ENCODE measurements at places on chromosomes 13 and 19. TPM values are rescaled to one million over a fixed set of nuclear protein-coding genes. Genes with fewer than 3 reads are reported as not detected.

DNA sequence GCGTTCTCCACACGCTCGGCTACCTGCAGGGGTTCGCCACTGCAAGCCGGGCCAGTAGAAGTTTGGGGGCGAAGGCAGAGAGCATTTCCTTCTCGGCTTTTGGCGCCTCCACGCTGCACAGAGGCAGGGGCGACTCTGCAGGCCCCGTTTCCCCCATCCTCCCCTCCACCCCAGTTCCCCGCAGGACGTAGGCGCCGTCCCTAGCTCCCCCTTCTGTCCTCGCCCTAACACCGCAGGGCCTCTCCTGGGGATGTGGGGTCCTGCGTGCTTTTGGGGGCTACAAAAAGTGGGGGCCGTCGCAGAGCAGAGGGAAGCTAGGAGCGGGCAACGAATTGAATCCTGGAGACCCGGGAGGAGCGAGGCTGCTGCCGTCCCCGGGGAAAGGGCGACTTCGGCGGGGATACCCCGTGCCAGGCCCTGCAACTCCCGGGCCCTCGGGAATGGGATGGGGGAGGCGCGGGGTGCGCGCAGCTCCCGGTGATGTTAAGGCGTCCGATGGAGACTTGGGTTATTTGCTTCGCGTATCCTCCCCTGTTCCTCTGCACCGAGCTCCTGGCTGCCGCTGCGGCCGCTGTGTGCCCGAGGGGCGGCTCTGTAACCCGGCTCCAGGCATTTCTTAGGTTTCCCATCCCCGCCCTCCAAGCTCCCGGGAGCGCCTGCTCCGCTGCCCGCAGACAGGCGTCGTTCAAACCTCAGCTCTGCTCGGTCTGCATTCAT, 255.9 kb upstream of the SOX21 start:
- H3K27ac ChIP-seq: no peak overlapping the region
- H3K27me3 ChIP-seq: peaks cover 28% of the 10 kb centered on the region
- peak; percentile 7 for DNase-seq
- H3K4me1 ChIP-seq: no peaks in the 10 kb centered on the region

DNA sequence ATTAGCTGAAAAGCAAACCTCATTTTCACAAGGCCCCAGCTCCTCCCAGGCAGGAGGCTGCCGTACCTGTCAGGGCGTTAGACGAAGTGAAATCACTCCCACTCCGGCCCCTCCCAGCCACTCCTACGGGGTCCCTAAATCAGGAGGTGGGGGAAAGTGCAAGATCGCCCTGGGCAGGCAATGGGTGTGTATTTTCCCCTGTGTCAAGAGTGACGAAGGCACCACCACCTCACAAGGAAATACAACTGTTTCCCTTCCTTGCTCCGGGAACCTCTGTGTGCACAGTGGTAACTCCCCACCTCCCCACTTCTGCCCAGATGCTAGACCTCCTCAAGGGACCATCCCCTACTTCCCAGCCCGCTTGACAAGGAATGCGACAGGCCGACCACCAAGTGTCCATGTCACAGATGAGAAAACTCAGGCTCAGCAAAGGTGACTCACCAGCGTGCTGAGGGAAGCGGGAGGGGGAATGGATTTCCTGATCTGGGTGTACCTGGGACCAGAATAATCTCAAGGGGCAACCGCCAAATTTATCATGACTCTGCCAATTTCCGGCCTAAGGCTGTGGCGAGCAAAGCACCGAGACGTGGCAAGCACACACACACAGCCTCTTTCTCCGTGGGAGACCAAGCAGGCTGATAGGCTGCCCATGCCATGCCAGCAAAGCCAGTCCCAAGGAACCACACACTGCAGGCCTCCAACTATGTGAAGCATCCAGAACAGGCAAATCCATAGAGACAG, 7.3 kb downstream of the PPP6R1 start:
- no peaks in the 10 kb centered on the region for H3K27me3 ChIP-seq
- DNase-seq: peak; percentile 67
- peaks cover 3% of the 10 kb centered on the region for H3K4me1 ChIP-seq
- no peak overlapping the region for H3K27ac ChIP-seq
- peaks cover 3% of the 10 kb centered on the region for H3K36me3 ChIP-seq

DNA sequence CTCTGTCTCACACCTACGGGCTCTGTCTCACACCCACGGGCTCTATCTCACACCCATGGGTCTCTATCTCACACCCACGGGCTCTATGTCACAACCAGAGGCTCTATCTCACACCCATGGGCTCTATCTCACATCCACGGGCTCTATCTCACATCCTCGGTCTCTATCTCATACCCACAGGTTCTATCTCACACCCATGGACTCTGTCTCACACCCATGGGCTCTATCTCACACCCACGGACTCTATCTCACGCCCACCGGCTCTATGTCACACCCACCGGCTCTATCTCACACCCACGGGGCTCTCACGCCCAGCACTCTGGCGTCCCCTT, 73.9 kb downstream of the COL4A2 start:
- DNase-seq: no peak
- peak overlapping the region; percentile 68 for H3K27ac ChIP-seq

GRCh38 chr13:27000686-27001085, 170.9 kb downstream of the USP12 start:
- H3K4me3 ChIP-seq: no peak overlapping the region
- no peak for DNase-seq
- peaks cover 3% of the 10 kb centered on the region for H3K4me1 ChIP-seq
- H3K27ac ChIP-seq: no peak overlapping the region
- peaks cover 4% of the 10 kb centered on the region for H3K27me3 ChIP-seq

BRME1 gene
- 0.29 TPM for polyA plus RNA-seq

CYP4F2 gene
- polyA plus RNA-seq: not detected

DNA sequence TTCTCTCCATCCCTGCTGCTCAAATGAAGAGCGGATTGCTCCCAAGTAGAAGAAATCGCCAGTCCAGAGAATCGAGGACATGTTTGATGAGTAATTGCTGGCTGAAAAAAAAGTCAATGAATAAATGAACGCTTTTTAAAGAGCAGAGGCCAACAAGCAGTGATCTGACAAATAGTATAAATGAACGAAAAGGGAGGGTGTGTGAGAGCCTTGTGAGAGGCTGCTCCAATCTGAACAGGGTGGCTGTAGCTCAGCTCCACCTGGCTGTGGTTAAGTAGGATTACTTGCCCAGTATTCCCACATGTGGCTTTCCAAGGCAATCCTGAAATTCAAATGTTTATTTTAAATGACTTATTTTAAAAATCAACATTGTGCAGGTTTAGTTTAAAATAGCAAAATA, 117.1 kb downstream of the TSHZ3 start:
- no peak overlapping the region for H3K4me3 ChIP-seq
- DNase-seq: peak; percentile 39
- H3K36me3 ChIP-seq: no peaks in the 10 kb centered on the region
- H3K27me3 ChIP-seq: no peaks in the 10 kb centered on the region
- H3K27ac ChIP-seq: peak overlapping the region; percentile 21

DNA sequence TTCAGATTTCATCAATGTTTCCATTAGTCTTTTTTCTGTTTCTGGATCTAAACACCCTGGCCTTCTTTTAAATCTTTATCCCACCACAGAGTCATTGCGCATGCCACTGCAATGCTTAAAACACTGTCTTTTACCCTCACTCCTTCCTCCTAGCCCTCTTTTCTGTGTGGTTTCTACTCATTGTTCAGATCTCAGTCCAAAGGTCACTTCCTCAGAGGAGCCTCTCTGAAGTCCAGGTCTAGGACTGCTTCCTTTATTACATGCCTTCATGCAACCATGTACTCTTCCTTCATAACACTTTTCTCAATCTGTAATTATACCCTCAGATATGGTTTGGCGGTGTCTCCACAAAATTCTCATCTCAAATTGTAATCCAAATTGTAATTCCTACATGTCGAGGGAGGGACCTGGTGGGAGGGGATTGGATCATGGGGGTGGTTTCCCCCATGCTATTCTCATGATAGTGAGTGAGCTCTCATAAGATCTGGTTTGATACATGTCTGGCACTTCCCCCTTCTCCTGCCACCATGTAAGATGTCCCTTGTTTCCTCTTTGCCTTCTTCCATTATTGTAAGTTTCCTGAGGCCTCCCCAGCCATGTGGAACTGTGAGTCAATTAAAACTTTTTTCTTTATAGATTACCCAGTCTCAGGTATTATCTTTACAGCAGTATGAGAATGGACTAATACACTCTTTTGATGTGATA, 808.9 kb downstream of the DIAPH3 start:
- H3K36me3 ChIP-seq: no peaks in the 10 kb centered on the region
- no peaks in the 10 kb centered on the region for H3K27me3 ChIP-seq
- no peak overlapping the region for H3K4me3 ChIP-seq
- no peak overlapping the region for H3K27ac ChIP-seq

PLEKHG2 gene
- polyA plus RNA-seq: 10.1 TPM

GRCh38 chr19:29779921-29780320, 31.9 kb upstream of the CCNE1 start:
- no peaks in the 10 kb centered on the region for H3K4me1 ChIP-seq
- no peak overlapping the region for H3K27ac ChIP-seq
- DNase-seq: no peak
- no peaks in the 10 kb centered on the region for H3K27me3 ChIP-seq
- no peak overlapping the region for H3K4me3 ChIP-seq
- H3K36me3 ChIP-seq: no peaks in the 10 kb centered on the region

ZNF846 gene
- 6.2 TPM for polyA plus RNA-seq

GRCh38 chr13:24929196-24929595, 165.2 kb downstream of the RNF17 start:
- no peaks in the 10 kb centered on the region for H3K4me1 ChIP-seq
- peaks cover 19% of the 10 kb centered on the region for H3K27me3 ChIP-seq
- H3K36me3 ChIP-seq: no peaks in the 10 kb centered on the region
- no peak overlapping the region for H3K27ac ChIP-seq

THSD8 gene
- polyA plus RNA-seq: not detected

DNA sequence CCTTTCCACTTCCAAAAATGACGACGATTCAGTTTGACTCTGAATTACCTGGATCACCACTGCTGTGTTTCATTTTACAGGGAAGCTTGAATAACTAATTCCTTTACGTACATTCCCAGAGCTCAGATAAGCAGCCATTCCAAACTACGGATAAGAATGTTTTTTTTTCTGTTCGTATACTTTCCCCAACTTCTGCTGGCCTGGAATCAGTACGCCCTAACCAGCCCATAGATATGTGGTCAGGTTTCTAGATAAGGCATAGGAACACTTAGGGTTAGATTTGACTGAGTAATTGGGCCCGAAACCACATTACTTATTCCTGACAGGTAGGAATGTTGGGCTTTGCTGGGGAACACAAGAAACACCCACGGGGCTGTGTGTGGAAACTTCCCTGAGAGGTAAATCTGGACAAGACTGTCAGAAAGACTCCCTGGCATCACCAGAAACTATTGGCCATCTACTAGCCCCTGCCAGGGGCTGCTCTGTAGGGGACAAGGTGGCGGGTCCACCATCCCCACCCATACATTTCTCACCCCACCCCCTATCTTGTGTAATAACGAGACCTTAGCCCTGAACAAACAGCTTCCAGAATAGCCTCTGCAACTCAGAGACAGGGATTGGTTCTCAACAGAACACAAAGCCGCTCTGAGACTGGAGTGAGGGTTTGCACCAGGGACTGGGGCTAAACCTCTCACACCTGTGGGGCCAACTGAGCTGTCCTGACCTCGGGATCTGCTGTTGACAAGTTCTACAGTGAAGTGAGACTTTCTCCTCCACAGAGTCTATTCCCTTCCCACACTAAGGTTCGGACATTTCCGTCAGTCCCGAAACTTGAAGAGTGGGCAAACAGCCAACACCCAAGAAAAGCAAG, 15.6 kb downstream of the RHPN2 start:
- H3K4me1 ChIP-seq: no peaks in the 10 kb centered on the region
- no peak overlapping the region for H3K27ac ChIP-seq
- H3K36me3 ChIP-seq: no peaks in the 10 kb centered on the region
- H3K27me3 ChIP-seq: no peaks in the 10 kb centered on the region

DNA sequence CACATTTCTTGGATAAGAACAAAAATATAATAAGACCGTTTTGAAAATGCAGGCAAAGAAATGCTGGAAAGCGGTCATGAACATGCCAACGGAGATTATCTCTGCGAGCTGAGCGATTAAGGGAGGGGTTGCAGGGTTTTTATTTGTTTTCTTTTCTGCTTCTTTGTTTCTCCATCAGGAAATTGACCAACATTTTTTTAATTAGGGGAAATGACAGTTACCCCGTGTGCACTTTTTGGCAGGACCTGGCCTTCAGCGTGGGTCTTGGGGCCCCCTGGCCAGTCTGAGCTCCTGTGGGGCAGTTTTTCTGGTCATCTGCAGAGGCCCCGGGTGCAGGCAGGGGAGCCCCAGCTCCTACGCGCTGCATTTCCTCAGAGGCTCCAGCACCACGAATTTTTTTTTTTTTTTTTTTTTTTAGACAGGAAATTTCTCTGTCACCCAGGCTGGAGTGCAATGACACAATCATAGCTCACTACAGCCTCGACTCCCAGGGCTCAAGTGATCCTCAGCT, 31.3 kb upstream of the HOMER3 start:
- no peaks in the 10 kb centered on the region for H3K36me3 ChIP-seq
- H3K4me1 ChIP-seq: peaks cover 11% of the 10 kb centered on the region
- H3K27me3 ChIP-seq: no peaks in the 10 kb centered on the region
- DNase-seq: peak; percentile 11

PCSK4 gene
- 0.26 TPM for polyA plus RNA-seq

MIER2 gene
- 17.7 TPM for polyA plus RNA-seq

CLDN10 gene
- not detected for polyA plus RNA-seq

GRCh38 chr13:113904411-113904810, 40.5 kb upstream of the GAS6 start:
- DNase-seq: no peak
- no peak overlapping the region for H3K4me3 ChIP-seq
- H3K27ac ChIP-seq: no peak overlapping the region
- H3K27me3 ChIP-seq: no peaks in the 10 kb centered on the region
- peaks cover 7% of the 10 kb centered on the region for H3K4me1 ChIP-seq
- H3K36me3 ChIP-seq: no peaks in the 10 kb centered on the region

- H3K36me3 ChIP-seq: no peaks in the 10 kb centered on the region
- H3K4me3 ChIP-seq: no peak overlapping the region
- H3K27me3 ChIP-seq: no peaks in the 10 kb centered on the region
- no peak overlapping the region for H3K27ac ChIP-seq
Measured at GRCh38 chr13:23901365-23901764, 4.1 kb upstream of the C1QTNF9B start.

- H3K27ac ChIP-seq: no peak overlapping the region
- DNase-seq: peak; percentile 42
- no peak overlapping the region for H3K4me3 ChIP-seq
Measured at GRCh38 chr13:95411428-95412040, 110.3 kb upstream of the ABCC4 start.

- no peaks in the 10 kb centered on the region for H3K36me3 ChIP-seq
- no peak overlapping the region for H3K27ac ChIP-seq
- H3K4me1 ChIP-seq: no peaks in the 10 kb centered on the region
- no peak for DNase-seq
Measured at GRCh38 chr19:3810708-3811355, 24.7 kb upstream of the MATK start.

DNA sequence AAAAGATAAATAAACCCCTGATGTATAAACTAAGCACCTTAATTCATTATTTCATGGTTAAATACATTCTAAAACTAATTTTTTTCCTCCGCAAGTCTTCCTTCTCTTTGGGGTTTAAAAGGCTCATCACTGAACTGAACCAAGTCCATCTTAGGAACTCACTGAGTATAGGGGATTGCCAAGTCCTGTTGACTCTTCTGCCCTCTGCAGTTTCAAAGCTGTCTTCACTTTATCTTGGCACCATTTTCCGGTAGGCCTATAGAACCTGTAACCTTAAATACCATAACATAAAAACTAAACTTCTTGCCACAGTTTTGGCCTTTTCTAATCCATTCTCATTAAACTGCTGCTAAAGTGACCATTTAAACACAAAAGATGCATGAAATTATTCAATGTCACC, 66.5 kb upstream of the USPL1 start:
- no peaks in the 10 kb centered on the region for H3K4me1 ChIP-seq
- H3K4me3 ChIP-seq: no peak overlapping the region
- H3K27ac ChIP-seq: no peak overlapping the region

GRCh38 chr13:27991881-27992280, 3.4 kb upstream of the URAD start:
- no peaks in the 10 kb centered on the region for H3K27me3 ChIP-seq
- H3K36me3 ChIP-seq: no peaks in the 10 kb centered on the region
- H3K4me3 ChIP-seq: no peak overlapping the region
- no peak for DNase-seq
- H3K4me1 ChIP-seq: no peaks in the 10 kb centered on the region
- H3K27ac ChIP-seq: no peak overlapping the region

All from fibroblast of lung (primary cell).